ENCODE measurements at places on chromosomes 12 and 14.

DNA sequence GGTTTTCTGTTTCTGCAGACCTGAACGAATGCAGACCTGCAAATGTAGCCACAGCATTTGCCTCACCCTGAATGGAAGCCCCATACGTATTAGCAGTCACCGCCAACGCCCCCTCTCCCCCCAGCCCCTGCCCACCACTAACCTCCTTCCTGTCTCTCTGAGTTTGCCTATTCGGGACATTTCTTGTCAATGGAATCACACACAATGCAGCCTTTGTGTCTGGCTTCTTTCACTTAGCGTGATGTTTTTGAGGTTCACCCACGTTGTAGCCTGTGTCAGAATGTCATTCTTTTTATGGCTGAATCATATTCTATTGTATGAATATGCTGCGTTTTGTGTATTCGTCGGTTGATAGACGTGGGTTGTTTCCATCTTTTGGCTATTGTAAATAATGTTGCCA, 178.6 kb downstream of the AACS start:
- H3K36me3 ChIP-seq = no peaks in the 10 kb centered on the region
- H3K27ac ChIP-seq = no peak overlapping the region
- H3K27me3 ChIP-seq = no peaks in the 10 kb centered on the region
- no peaks in the 10 kb centered on the region for H3K4me1 ChIP-seq
- H3K4me3 ChIP-seq = no peak overlapping the region

DNA sequence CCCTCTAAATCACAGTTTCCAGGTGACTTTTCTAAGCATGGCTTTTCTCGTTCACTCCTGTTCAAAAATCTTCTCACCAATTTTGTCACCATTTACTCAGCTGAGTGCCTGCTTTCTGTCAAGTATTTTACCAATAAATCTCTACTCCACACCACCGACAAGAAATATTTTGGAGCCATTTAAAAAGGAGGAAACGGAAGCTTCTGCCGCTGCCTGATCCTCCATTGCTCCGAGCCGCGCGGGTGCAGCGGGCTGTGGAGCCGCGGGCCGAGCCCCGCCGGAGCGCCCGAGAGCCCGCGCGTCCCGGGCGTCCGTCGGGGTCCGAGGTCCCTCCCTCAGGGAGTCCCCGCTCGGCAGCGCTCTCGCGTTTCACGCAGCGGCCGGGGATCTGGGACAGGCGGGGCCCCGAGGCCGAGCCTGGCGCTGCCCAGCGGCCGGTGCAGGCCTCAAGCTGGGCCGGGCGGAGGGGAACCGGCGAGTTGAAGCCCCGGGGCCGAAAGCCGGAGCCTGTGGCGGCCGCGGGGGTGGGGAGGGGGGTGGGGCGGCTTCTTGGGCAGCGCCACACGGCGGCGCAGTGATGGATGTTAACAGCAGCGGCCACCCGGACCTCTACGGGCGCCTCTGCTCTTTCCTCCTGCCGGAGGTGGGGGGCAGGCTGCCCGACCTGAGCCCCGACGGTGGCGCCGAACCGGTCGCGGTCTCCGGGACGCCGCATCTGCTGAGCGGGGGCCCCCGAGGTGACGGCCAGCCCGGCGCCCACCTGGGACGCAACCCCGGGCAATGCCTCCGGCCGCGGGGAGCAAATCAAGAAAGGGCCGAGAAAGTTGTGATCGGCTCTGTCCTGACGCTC, 1.1 kb upstream of the HEBP1 start:
- H3K36me3 ChIP-seq = no peaks in the 10 kb centered on the region
- H3K4me3 ChIP-seq = peak overlapping the region; percentile 78
- peaks cover 2% of the 10 kb centered on the region for H3K27me3 ChIP-seq
- peaks cover 25% of the 10 kb centered on the region for H3K4me1 ChIP-seq
- DNase-seq = peak; percentile 52

- H3K27ac ChIP-seq = peak overlapping the region; percentile 65
- no peaks in the 10 kb centered on the region for H3K36me3 ChIP-seq
- peak; percentile 46 for DNase-seq
- H3K4me1 ChIP-seq = peaks cover 44% of the 10 kb centered on the region
Observed at GRCh38 chr14:72476657-72477499, 417.0 kb downstream of the DPF3 start.

DNA sequence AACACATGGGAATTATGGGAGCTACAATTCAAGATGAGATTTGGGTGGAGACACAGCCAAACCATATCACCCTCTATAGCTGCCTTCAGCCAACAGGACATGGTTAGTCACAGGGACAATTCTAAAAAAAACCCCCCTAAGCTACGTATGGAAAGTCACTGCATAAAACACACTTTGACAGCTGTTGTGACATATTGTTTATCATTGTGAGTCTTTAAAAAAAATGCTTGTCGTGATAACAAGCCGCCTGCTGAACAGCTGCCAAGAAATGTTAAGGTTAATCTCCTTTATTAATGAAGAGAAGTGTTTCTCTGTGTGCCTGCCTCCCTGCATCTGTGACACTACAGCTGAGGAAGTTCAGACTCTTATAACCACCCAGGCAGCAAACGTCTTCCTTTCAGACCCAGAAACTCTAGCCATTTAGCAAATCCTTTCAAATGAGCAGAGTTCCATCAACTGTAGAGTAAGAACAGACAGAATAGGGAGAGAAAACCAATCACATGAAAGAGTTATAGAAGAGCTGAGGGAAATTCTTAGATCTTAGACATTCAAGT, 1459.6 kb upstream of the TMEM132C start:
- no peak for DNase-seq
- H3K4me1 ChIP-seq = no peaks in the 10 kb centered on the region
- no peak overlapping the region for H3K27ac ChIP-seq
- no peaks in the 10 kb centered on the region for H3K27me3 ChIP-seq
- H3K36me3 ChIP-seq = no peaks in the 10 kb centered on the region
- no peak overlapping the region for H3K4me3 ChIP-seq

- H3K27me3 ChIP-seq = no peaks in the 10 kb centered on the region
- H3K27ac ChIP-seq = no peak overlapping the region
- DNase-seq = no peak
- no peaks in the 10 kb centered on the region for H3K4me1 ChIP-seq
- no peak overlapping the region for H3K4me3 ChIP-seq
Observed at GRCh38 chr12:18591473-18591872, 146.3 kb downstream of the PLCZ1 start.

DNA sequence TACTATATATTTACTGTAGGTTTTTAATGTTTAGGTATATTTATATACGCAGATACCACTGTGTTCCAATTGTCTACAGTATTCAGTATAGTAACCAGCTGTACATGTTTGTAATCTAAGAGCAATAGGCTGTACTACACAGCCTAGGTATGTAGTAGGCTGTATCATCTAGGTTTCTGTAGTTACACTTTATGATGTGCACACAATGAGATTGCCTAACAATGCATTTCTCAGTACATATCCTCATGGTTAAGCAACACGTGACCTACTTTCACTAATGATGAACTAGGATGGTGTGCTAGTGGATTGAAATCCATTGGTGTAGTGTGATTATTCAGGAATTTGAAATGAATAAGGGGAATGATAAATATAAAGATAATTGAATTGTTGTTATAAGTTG, 77.7 kb downstream of the ETNK1 start:
- H3K27ac ChIP-seq = no peak overlapping the region
- DNase-seq = no peak
- H3K4me1 ChIP-seq = no peaks in the 10 kb centered on the region
- H3K27me3 ChIP-seq = no peaks in the 10 kb centered on the region
- no peaks in the 10 kb centered on the region for H3K36me3 ChIP-seq

DNA sequence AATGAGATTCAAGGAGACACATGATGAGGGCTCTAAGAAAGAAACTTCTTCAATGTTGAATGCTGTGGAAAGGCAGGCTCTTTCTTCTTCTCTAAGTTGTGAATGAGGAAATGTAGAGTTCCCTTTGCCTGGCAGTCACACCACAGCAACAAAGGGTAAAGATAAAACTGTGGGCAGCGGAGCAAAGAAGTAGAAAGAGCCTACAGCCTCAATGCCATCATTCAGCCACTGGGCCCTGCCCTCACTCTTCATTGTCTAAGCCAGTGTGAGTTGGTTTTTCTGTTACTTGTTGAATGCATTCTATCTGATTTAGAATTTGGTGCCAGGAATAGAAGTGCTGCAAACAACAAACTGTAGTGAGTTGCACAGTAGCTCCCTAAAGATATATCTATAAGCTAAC, 12.2 kb downstream of the SDR9C7 start:
- H3K27me3 ChIP-seq = peaks cover 2% of the 10 kb centered on the region
- H3K27ac ChIP-seq = no peak overlapping the region
- H3K4me1 ChIP-seq = no peaks in the 10 kb centered on the region
- H3K36me3 ChIP-seq = no peaks in the 10 kb centered on the region

DNA sequence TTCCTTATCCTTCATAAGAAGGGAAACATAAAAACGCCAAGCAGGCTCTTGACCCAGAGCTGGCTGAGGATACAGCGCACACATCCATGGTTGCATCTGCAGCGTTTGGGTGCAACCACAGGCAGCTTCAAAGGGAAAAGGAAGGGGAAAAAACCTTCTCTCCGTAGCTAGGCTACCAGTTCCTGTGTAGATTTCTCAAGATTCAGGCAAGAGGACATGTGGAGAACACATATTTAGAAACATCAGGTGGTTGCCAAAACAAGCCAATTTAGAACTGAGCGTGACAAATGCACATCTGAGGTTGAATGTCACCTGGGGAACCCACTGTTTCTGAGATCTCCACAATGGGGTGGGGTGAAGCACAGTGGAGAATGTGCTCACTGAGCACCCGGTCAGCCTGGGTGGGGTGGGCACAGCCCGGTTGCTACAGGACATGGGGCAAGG, 78.3 kb upstream of the BDKRB2 start:
- no peak overlapping the region for H3K4me3 ChIP-seq
- no peak overlapping the region for H3K27ac ChIP-seq
- peaks cover 9% of the 10 kb centered on the region for H3K4me1 ChIP-seq
- no peak for DNase-seq
- no peaks in the 10 kb centered on the region for H3K27me3 ChIP-seq

- no peak overlapping the region for H3K27ac ChIP-seq
- no peak for DNase-seq
- H3K27me3 ChIP-seq = no peaks in the 10 kb centered on the region
- H3K4me3 ChIP-seq = no peak overlapping the region
Observed at GRCh38 chr14:100392356-100392755, 69.2 kb downstream of the SLC25A47 start.

DNA sequence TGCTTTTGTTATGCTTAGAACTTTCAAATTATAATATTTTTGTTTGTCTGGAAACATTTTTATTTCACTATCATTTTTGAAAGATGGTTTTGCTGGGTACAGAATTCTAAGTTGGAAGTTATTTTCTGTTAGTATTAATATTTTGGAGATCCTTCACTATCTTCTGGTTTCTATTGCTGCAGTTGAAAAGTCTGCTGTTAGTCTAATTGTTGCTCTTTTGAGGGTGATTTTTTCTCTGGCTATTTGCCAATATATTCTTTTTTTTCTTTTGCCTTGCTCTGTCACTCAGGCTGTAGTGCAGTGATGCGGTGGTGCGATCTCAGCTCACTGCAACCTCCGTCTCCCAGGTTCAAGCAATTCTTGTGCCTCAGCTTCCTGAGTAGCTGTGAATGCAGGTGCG, 28.2 kb upstream of the ARID2 start:
- H3K27ac ChIP-seq = no peak overlapping the region
- no peaks in the 10 kb centered on the region for H3K27me3 ChIP-seq
- no peaks in the 10 kb centered on the region for H3K4me1 ChIP-seq
- DNase-seq = no peak

GRCh38 chr12:46904406-46905238, 78.8 kb upstream of the SLC38A4 start:
- DNase-seq = no peak
- H3K27me3 ChIP-seq = peaks cover 4% of the 10 kb centered on the region
- no peak overlapping the region for H3K4me3 ChIP-seq
- H3K27ac ChIP-seq = no peak overlapping the region
- no peaks in the 10 kb centered on the region for H3K36me3 ChIP-seq
- H3K4me1 ChIP-seq = no peaks in the 10 kb centered on the region

GRCh38 chr14:75138492-75138891, 11.6 kb upstream of the NEK9 start:
- no peaks in the 10 kb centered on the region for H3K27me3 ChIP-seq
- H3K36me3 ChIP-seq = peaks cover 19% of the 10 kb centered on the region
- peaks cover 28% of the 10 kb centered on the region for H3K4me1 ChIP-seq
- DNase-seq = peak; percentile 22
- no peak overlapping the region for H3K4me3 ChIP-seq

DNA sequence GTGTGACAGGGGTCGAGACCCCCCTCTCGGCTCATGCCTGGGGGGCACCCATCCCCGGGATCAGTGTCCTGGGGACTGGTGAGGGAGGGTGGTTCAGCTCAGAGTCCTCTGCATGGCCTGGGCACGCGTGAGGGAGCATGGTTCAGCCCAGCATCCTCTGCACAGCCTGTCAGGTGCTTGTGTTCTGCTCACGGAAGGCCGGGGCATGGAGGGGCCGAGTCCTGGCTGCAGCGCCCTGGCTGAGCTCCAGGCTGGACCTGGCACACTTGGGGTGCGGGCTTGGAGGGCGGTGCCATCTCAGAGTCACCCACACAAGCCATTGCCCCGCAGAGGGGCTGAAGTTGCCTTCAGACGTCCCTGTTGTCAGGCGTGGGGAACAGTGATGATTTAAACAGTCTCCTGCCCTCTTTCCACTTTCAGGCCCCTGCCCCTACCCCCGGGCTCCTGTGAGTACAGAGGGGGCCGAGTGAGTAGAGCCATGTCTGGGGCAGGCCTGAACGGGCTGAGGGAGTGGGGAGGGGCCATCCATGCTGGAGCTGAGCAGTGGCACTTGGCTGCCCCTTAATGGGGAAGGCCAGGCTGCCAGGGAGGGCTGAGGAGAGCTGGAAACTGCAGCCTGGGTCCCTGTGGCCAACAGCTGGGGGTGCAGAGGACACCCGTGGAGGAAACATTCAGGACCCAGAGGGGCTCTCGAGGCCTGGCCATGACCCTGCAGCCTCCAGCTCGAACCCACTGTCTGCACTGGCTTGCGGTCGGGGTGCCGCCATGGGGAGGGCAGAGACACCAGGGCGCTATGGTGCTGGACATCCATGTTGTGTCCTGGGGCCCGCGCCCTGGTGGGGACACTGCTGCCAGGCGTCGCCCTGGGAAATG, 22.5 kb downstream of the FBRSL1 start:
- H3K36me3 ChIP-seq = peaks cover 16% of the 10 kb centered on the region
- H3K27me3 ChIP-seq = no peaks in the 10 kb centered on the region
- no peak for DNase-seq
- no peak overlapping the region for H3K4me3 ChIP-seq
- peaks cover 6% of the 10 kb centered on the region for H3K4me1 ChIP-seq
- no peak overlapping the region for H3K27ac ChIP-seq

DNA sequence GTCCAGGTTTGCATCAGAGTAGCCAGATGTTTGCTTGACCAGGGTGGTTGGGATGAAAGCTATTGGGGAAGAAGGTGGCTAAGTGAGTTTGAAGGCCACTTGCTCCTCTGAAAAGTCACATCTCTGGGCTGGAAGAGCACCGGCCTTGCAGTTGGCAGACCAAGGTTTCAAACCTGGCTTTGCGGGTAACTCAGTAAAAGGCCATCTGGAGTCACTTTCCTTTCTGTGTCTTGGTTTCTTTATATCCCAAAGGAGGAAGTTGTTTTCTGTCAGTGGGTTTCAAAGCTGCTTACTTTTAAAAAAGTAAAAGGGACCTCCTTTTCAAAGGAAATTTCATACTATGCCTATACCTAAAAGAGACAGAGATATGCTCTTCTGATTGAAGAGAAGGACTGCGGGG, 26.2 kb upstream of the CMA1 start:
- peaks cover 6% of the 10 kb centered on the region for H3K4me1 ChIP-seq
- H3K27ac ChIP-seq = no peak overlapping the region
- H3K4me3 ChIP-seq = no peak overlapping the region

GRCh38 chr14:61132336-61132735, 148.8 kb downstream of the TMEM30B start:
- H3K36me3 ChIP-seq = no peaks in the 10 kb centered on the region
- no peaks in the 10 kb centered on the region for H3K27me3 ChIP-seq
- no peak for DNase-seq
- H3K27ac ChIP-seq = no peak overlapping the region

- no peaks in the 10 kb centered on the region for H3K4me1 ChIP-seq
- no peak for DNase-seq
- H3K4me3 ChIP-seq = no peak overlapping the region
Observed at GRCh38 chr12:40552868-40553267, 139.4 kb upstream of the CNTN1 start.

Data from natural killer cell (primary cell).